Effector memory CD8-positive, alpha-beta T cell (primary cell): ENCODE measurements at places on chromosomes 16 and 17.

GRCh38 chr16:57084257-57084770 is 8.1 kb upstream of the CPNE2 start:
- peak; percentile 71 for DNase-seq
- H3K27ac ChIP-seq, result peak overlapping the region; percentile 93
- H3K4me1 ChIP-seq, result peaks cover 7% of the 10 kb centered on the region
- peaks cover 39% of the 10 kb centered on the region for H3K36me3 ChIP-seq
- H3K27me3 ChIP-seq, result no peaks in the 10 kb centered on the region

DNA sequence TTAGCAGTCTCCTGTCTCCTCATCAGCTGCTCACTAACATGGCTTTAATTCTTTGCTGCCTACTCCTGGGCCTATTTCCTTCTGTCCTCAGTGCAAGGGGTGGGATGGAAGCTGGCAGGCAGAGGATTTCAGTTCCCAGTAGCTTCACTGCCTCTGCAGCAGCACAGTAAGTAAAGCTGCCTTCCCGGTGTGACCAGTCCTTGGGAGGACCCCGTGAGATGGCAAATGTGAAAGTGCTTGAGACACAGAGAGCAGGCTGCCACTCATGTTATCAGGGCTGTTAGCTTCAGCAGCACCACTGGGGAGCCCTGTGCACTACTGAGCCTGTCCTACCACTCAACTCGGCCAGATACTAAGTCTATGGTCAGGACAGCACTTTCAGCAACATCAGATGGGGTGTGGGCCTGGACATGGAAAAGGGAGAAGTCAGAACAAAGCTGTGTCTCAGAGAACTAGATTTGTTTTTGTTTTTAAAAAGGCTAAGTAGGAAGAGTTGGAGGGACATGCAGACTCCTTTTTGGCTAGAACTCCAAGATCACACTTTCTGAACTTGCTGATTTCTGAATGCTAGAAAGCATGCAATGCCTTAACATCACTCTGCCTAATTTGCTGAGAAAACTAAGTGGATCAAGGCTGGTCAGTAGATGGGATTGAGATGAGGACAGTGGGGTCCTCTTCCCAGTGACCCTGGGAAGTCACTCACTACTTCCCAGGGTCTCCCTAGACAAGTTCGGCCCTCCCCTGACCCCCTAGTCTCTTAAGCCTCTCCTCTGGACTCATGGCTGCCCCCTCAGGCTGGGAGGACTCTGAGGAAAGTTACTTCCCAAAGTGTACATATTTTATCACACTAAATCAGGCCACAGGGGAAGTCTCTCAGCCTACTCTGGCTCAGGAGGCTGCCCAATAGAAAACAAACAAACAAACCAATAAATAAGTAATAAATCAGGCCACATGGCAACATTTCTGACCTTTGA is 1.1 kb downstream of the ACSF2 start:
- H3K36me3 ChIP-seq, result peaks cover 8% of the 10 kb centered on the region
- no peaks in the 10 kb centered on the region for H3K27me3 ChIP-seq
- no peak for DNase-seq
- peak overlapping the region; percentile 89 for H3K4me3 ChIP-seq

DNA sequence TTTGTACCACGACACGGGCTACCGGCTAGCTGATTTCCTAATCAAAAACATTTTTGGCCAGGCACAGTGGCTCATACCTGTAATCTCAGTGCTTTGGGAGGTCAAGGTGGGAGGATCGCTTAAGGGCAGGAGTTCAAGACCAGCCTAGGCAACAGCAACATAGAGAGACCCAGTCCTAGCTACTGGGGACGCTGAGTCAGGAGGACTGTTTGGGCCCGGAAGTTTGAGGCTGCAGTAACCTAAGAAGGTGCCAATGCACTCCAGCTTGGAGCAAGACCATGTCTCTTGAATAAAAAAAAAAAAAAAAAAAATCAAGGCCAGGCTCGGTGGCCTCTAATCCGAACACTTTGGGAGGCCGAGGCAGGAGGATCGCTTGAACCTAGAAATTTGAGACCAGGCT is 49.8 kb downstream of the UBE2G1 start:
- no peak for DNase-seq
- H3K27ac ChIP-seq, result no peak overlapping the region
- H3K4me3 ChIP-seq, result no peak overlapping the region
- H3K27me3 ChIP-seq, result no peaks in the 10 kb centered on the region

DNA sequence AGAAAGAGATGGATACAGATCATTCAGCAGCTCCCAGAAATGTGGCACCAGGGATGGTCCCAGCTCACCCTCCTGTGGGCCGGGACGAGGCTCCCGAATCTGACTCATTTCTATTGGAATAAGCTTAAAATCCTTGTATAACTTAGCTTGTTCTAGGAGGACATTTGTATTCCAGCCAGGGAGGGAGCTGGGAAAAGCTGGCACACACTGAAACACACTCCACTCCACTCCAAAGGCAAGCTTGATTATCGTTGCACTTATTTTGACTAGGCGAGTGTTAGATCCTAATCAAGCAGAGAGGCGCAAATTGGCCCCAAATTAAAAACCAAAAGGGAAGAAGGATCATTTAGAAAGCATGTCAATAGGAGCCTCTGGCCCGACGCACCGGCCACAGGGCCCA is 339.5 kb downstream of the HS3ST4 start:
- no peaks in the 10 kb centered on the region for H3K4me1 ChIP-seq
- no peak overlapping the region for H3K4me3 ChIP-seq
- H3K27me3 ChIP-seq, result peaks cover 22% of the 10 kb centered on the region
- DNase-seq, result no peak
- no peaks in the 10 kb centered on the region for H3K36me3 ChIP-seq

DNA sequence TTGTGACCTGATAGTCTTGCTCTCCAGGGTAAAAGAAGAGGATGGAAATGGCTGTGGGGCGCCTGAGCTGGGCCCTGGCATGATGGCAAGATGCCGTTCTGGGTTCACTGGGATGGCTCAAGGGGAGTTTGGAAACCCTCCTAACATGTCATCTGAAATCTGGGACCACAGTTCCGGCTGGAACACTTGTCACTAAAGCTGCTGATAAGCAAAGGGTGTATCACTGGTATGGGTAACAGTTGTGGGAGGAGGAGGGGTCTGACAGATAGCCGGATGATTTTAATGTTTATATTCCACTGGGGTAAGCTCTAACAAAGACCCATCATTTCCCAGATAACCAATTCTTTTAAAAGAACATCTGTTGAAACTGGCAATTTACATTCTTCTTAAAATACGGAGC is 390.2 kb downstream of the WWOX start:
- H3K36me3 ChIP-seq, result no peaks in the 10 kb centered on the region
- H3K27ac ChIP-seq, result no peak overlapping the region
- H3K4me3 ChIP-seq, result no peak overlapping the region
- no peaks in the 10 kb centered on the region for H3K27me3 ChIP-seq

GRCh38 chr17:1050996-1051925 is 54.3 kb downstream of the TIMM22 start:
- no peak overlapping the region for H3K4me3 ChIP-seq
- H3K27ac ChIP-seq, result peak overlapping the region; percentile 84
- DNase-seq, result no peak
- H3K36me3 ChIP-seq, result peaks cover 19% of the 10 kb centered on the region
- no peaks in the 10 kb centered on the region for H3K27me3 ChIP-seq

DNA sequence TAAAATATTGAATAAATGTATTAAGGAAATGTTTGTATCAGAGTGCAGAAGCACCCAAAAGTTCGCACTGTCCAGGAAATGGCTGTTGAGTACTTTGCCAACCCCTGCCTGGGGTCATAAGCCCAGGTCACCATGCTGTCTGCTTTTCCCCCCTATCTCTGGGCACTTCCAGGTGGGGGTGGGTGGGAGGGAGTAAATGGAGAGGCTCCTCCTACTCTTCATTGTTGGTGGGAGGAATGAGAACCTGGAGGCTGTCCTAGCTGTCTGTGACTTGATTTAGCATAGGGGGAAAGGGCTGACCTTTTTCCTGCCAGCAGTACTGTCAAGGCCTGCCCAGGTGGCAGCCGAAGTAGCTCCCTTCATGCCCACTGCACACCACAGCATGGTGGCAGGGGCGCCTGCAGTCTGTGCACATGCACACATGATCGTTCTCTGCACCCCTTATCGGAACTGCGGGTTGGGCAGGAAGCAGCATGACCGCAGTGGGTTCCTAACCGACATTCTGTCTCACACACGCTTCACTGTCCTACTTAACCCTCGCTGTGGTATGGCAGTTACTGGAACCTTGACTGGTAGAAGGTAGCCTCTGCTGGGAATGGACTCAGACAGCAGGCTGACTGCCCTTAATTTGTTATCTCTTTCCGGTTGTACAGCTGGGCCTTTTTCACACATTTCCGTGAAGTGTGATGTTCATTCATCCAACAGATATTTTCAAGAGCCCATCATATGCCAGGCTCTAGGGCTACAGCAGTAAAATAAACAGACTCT is 41.5 kb downstream of the LDHD start:
- H3K36me3 ChIP-seq, result peaks cover 3% of the 10 kb centered on the region
- peaks cover 8% of the 10 kb centered on the region for H3K27me3 ChIP-seq
- DNase-seq, result peak; percentile 86
- H3K4me3 ChIP-seq, result peak overlapping the region; percentile 79
- H3K27ac ChIP-seq, result peak overlapping the region; percentile 89
- H3K4me1 ChIP-seq, result peaks cover 17% of the 10 kb centered on the region

GRCh38 chr17:73723317-73723716 is 79.1 kb upstream of the SDK2 start:
- no peak overlapping the region for H3K4me3 ChIP-seq
- DNase-seq, result no peak
- H3K27ac ChIP-seq, result no peak overlapping the region
- no peaks in the 10 kb centered on the region for H3K4me1 ChIP-seq

DNA sequence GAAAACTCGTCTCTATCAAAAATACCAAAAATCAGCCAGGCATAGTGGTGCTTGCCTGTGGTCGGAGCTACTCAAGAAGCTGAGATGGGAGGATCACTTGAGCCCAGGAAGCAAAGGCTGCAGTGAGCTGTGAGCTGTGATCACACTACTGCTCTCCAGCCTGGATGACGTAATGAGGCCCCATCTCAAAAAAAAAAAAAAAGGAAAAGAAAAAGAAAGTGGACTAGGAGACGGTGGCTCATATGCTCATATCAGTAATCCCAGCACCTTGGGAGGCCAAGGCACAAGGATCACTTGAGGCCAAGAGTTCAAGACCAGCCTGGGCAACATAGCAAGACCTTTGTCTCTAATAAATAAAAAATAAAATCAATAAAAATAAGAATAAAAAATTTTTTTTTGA is 8.8 kb upstream of the SUMO2 start:
- no peak overlapping the region for H3K4me3 ChIP-seq
- DNase-seq, result no peak
- no peak overlapping the region for H3K27ac ChIP-seq
- H3K36me3 ChIP-seq, result no peaks in the 10 kb centered on the region

DNA sequence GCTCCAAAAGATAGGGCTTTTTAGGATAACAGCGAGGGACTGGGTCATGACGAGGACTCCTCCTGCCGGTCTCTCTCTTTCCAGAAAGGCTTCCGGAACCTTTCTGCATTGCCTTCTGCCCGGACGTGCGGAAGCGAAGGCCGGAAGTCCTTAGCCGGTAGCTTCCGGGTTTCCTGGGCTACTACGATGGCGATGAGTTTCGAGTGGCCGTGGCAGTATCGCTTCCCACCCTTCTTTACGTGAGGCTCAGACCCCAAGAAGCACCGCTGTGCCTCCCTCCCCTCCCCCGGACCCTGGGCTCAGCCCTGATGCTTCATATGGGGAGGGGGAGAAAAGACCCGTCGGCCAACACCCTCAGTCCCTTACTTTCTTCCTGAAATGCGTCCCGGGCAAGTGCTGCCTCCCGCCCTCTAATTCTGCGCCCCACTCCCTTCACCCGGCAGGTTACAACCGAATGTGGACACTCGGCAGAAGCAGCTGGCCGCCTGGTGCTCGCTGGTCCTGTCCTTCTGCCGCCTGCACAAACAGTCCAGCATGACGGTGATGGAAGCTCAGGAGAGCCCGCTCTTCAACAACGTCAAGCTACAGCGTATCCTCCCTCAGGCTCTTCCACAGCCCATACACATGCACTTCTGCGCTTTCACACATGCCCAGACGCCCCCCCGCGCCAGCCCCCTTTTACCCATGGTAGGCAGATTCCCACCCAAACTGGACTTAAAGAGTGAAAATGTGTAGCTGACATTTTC is at the start of gene VPS25:
VPS25 (plus strand) TSS at position 160 of the 746 bp plus-strand sequence; CDS start at position 187, 27 bp downstream.
- peak; percentile 79 for DNase-seq
- peaks cover 29% of the 10 kb centered on the region for H3K36me3 ChIP-seq

GRCh38 chr17:32733401-32733800 is 143.5 kb downstream of the MYO1D start:
- DNase-seq, result no peak
- no peaks in the 10 kb centered on the region for H3K27me3 ChIP-seq
- H3K27ac ChIP-seq, result no peak overlapping the region
- H3K4me3 ChIP-seq, result no peak overlapping the region

- H3K27me3 ChIP-seq, result peaks cover 6% of the 10 kb centered on the region
- H3K4me1 ChIP-seq, result peaks cover 23% of the 10 kb centered on the region
- H3K36me3 ChIP-seq, result peaks cover 15% of the 10 kb centered on the region
- H3K27ac ChIP-seq, result no peak overlapping the region
Measured at GRCh38 chr17:39960524-39961041, 2.2 kb upstream of the GSDMA start.

- H3K36me3 ChIP-seq, result no peaks in the 10 kb centered on the region
- H3K4me1 ChIP-seq, result no peaks in the 10 kb centered on the region
- no peak overlapping the region for H3K4me3 ChIP-seq
- DNase-seq, result no peak
Measured at GRCh38 chr16:64321066-64321465, 800.8 kb downstream of the CDH11 start.

GRCh38 chr17:8382880-8383142 is 182 bp downstream of the RPL26 start:
- H3K27ac ChIP-seq, result peak overlapping the region; percentile 97
- no peaks in the 10 kb centered on the region for H3K27me3 ChIP-seq
- H3K4me1 ChIP-seq, result peaks cover 53% of the 10 kb centered on the region
- peak overlapping the region; percentile 98 for H3K4me3 ChIP-seq
- no peak for DNase-seq
- peaks cover 71% of the 10 kb centered on the region for H3K36me3 ChIP-seq

DNA sequence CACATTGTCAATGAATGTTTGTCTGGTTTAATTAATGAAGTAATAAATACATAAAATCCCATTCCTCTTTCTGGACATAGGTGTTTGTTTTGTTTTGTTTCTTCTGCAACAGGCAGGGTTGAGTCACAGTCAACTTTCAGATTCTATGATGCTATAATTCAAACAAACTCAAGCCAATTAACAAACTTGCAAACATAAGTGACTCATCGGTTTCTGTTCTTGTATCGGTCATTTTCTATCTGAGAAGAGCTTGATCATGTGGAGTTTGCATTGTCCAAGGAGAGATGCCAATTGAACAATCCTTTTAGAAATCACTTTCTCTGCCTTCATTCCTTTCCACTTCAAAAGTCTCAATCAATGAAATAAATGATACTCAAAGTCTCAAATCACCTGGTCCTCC is 294.2 kb upstream of the C16orf82 start:
- H3K27me3 ChIP-seq, result peaks cover 35% of the 10 kb centered on the region
- H3K36me3 ChIP-seq, result no peaks in the 10 kb centered on the region
- DNase-seq, result no peak
- H3K27ac ChIP-seq, result no peak overlapping the region
- H3K4me3 ChIP-seq, result no peak overlapping the region
- H3K4me1 ChIP-seq, result no peaks in the 10 kb centered on the region

DNA sequence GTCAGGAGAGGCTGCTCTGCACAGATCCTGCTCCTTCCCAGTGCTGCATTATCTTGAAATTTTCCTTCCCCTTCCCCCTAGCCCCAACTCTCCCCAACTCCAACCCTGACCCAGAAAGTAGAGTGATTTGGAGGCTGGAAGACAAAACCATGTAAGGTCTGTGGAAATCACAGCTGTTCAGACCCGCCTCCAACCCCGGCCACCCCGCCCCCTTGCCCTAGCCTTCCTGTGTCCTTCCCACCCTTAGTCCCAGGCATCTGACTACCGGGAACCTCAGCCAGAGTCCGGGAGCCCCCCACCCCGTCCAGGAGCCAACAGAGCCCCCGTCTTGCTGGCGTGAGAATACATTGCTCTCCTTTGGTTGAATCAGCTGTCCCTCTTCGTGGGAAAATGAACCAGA is at the start of gene AOC3:
AOC3 (plus strand) TSS at position 246 of the 400 bp plus-strand sequence; CDS start at position 391, 145 bp downstream.
- DNase-seq, result no peak
- H3K27ac ChIP-seq, result no peak within 1 kb of the TSS
- H3K4me1 ChIP-seq, result peaks cover 7% of the 10 kb centered on the region
- no peak within 1 kb of the TSS for H3K4me3 ChIP-seq
- H3K27me3 ChIP-seq, result peaks cover 29% of the 10 kb centered on the region
